ENCODE measurements at places on chromosomes 12 and 14. TPM values are rescaled to one million over a fixed set of nuclear protein-coding genes. Genes with fewer than 3 reads are reported as not detected.

Gene TAS2R46
- 1.7 TPM for total RNA-seq

Gene FGD4
- total RNA-seq, result 25.9 TPM

Gene CEP128
- 17.3 TPM for total RNA-seq

Gene PTPRB
- not detected for total RNA-seq

Gene SMCO2
- total RNA-seq, result not detected

Gene EIF2S3B
- total RNA-seq, result 0.69 TPM

Gene GSKIP
- 26.5 TPM for total RNA-seq

Gene TOMM20L
- total RNA-seq, result not detected

Gene LRRC10
- not detected for total RNA-seq

Gene ENDOU
- not detected for total RNA-seq

Gene REM2
- under 0.01 TPM for total RNA-seq

Gene ADAM21
- total RNA-seq, result 1.4 TPM

Gene MYF6
- total RNA-seq, result not detected

Gene KLRC1
- not detected for total RNA-seq

Gene DCN
- 14.9 TPM for total RNA-seq

Gene AQP2
- total RNA-seq, result not detected

Gene BICDL1
- 1.8 TPM for total RNA-seq

Gene PIK3C2G
- total RNA-seq, result not detected

Gene RNASE3
- total RNA-seq, result not detected

Gene AMDHD1
- 0.33 TPM for total RNA-seq

Gene IFNG-AS1
- total RNA-seq, result not detected

Gene MGST1
- total RNA-seq, result 98.1 TPM

Gene CDH24
- 1.8 TPM for total RNA-seq

Gene GALNT6
- total RNA-seq, result 0.46 TPM

Gene DAO
- total RNA-seq, result not detected

Gene SERPINA1
- 0.33 TPM for total RNA-seq

Gene CYP46A1
- 0.34 TPM for total RNA-seq

Gene B3GNT4
- total RNA-seq, result 0.67 TPM

Gene PLEKHG7
- not detected for total RNA-seq

Gene DIO3
- not detected for total RNA-seq

Gene ANO2
- total RNA-seq, result not detected

Gene POLE
- total RNA-seq, result 25.8 TPM

Gene CBLN3
- total RNA-seq, result 0.36 TPM

Gene CISTR
- not detected for total RNA-seq

Gene TMPRSS12
- not detected for total RNA-seq

Gene INTS13
- 45.0 TPM for total RNA-seq

Gene PRPH
- not detected for total RNA-seq

Gene CLEC4C
- total RNA-seq, result not detected

Gene KLRC4
- not detected for total RNA-seq

Gene LRP1-AS
- not detected for total RNA-seq

Gene RNASE7
- total RNA-seq, result not detected

Gene KRT83
- not detected for total RNA-seq

Gene SDR39U1
- 10.8 TPM for total RNA-seq

Gene ATF7IP
- total RNA-seq, result 65.1 TPM

Gene YAF2
- total RNA-seq, result 14.8 TPM

Gene TMEM119
- not detected for total RNA-seq

Gene PMCH
- not detected for total RNA-seq

Gene TAS2R20
- total RNA-seq, result 2.1 TPM

Gene SSTR1
- total RNA-seq, result not detected

Gene NOXRED1
- 1.4 TPM for total RNA-seq

Gene RAB3IP
- total RNA-seq, result 6.0 TPM

Gene RHEBL1
- total RNA-seq, result 2.5 TPM

Gene SALL2
- total RNA-seq, result 1.7 TPM

Gene TAS2R9
- 0.46 TPM for total RNA-seq

All from melanocyte of skin (primary cell).